ENCODE measurements at places on chromosomes 16 and 17.

DNA sequence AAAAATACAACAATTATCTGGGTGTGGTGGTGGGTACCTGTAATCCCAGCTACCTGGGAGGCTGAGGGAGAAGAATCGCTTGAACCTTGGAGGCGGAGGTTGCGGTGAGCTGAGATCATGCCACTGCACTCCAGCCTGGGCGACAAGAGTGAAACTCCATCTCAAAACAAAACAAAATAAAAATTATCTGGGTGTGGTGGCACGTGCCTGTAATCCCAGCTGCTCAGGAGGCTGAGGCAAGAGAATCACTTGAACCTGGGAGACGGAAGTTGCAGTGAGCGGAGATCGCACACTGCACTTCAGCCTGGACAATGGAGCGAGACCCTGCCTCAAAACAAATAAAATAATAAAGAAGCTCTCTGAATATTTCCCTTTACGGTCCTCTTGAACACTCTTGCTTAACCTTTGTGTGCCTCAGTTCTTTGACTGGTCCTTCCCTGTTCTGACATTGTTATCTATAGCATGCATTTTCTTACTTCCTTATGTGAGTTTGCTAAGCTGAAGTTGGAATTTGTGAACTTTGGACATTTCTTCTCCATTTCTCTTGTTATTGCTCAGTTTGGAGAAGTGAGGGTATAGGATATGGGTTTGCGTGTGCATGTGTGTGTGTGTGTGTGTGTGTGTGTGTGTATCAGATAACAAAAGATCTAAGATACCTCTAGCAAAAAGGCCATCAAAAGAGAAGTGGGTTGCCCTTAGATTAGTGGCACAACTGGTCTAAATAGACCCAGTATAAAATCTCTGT is 29.7 kb upstream of the WSB1 start:
- DNase-seq: no peak

GRCh38 chr16:2881783-2882649 is 999 bp upstream of the FLYWCH2 start:
- DNase-seq: no peak

DNA sequence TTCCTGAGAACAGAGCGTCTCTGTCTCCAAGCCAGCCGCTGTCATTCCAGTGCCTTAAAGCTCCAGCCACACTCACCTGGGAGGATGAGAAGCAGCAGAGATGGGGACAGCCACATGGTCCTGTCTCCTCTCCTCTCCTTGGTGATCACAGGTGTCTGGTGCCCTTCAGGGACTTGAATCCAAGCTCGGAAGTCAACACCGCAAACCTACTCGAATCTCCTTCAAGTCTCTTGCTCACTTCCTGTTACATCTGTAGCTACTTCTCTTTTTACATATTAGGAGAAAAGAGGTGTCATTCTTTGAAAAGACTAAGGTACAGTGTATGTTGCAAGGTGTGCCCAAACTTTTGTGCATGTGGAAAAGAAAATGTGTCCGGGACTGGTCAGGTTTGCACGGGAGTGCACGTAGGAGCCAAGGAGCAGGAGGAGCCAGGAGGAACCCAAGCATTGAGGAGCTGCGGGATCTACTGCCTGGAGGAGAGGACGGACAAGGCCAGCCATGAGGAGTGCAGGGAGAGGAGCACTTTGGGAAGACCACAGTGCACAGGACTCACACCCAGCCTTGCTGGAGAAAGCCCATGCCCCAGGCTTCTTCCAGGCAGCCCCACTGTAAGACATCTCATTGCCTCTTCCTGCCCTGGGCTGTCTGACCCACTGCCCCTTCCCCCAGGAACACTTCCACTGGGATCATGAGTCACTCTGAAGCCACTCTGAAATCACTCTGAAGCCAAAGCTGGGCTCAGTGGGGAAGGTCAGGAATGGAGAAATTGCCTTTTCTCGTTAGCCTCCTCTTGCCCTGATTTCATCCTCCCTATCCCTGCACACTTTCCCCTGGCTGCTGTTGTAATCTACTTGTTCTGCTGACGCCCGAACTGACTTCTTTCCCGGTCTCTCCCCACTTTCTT is at the start of gene CD300LD:
CD300LD (minus strand) TSS at position 197 of the 904 bp plus-strand sequence; CDS start at position 116, 81 bp downstream.
- DNase-seq: no peak

- DNase-seq: no peak
Measured at GRCh38 chr16:24668481-24669061, 60.9 kb upstream of the TNRC6A start.

- DNase-seq: no peak
Measured at GRCh38 chr16:57325458-57325857, 33.1 kb upstream of the CCL22 start.

- DNase-seq: no peak
Measured at GRCh38 chr16:84928679-84929420, 82.5 kb downstream of the ZDHHC7 start.

DNA sequence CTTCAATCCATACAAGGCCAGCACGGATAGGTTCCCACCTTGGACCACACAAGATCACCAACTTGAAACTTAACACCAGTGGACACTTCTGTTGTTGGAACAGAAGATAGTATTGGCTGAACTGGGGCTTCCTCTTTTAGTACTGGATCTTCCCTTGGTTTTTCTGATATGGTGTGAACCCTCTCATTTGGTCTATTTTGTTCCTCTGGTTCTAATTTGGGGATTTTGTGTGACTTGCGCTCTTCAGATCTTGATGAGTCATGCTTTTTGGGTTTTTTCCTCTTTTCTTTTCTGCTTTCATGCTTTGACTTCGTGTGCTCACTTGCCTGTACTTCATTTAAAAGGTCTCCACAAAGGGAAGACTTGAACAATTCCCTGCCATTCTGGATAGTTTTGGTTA is 39.0 kb downstream of the SOST start:
- DNase-seq: no peak
